A549 treated with RU486 at 1 μM for 4 hours (cell line): ENCODE measurements at places on chromosomes 2 and 18. TPM values are rescaled to one million over a fixed set of nuclear protein-coding genes. Genes with fewer than 3 reads are reported as not detected.

The ZC3H8 gene
- 13.7 to 17.7 TPM (median 16.3 TPM) in 5 replicates for total RNA-seq

The THOC1 gene
- 16.9 to 22.4 TPM (median 20.0 TPM) in 5 replicates for total RNA-seq

The COLEC12 gene
- 0.02 to 0.05 TPM (median 0.05 TPM) in 3 of 5 replicates, not detected in the others for total RNA-seq

The GPR75 gene
- total RNA-seq = 1.5 to 1.6 TPM (median 1.6 TPM) in 5 replicates

The CFAP65 gene
- total RNA-seq = 0.05 to 0.32 TPM (median 0.16 TPM) in 5 replicates

The HOXD4 gene
- total RNA-seq = 0.29 to 0.66 TPM (median 0.49 TPM) in 5 replicates

The IRS1 gene
- 11.5 to 17.3 TPM (median 15.6 TPM) in 5 replicates for total RNA-seq

The RASGRP3 gene
- 0.70 to 1.6 TPM (median 1.2 TPM) in 5 replicates for total RNA-seq

The CRYGD gene
- not detected in 5 replicates for total RNA-seq

The C2orf15 gene
- 0.42 to 0.64 TPM (median 0.50 TPM) in 4 of 5 replicates, not detected in the other for total RNA-seq

The NGEF gene
- 15.4 to 20.7 TPM (median 16.8 TPM) in 5 replicates for total RNA-seq

The LRRC30 gene
- total RNA-seq = not detected in 5 replicates

The PSD4 gene
- 8.2 to 12.1 TPM (median 10.6 TPM) in 5 replicates for total RNA-seq

The NPAS2 gene
- total RNA-seq = 63.7 to 114 TPM (median 102 TPM) in 5 replicates

The RBFA gene
- total RNA-seq = 29.6 to 31.1 TPM (median 30.4 TPM) in 5 replicates
